ENCODE measurements at places on chromosomes 2 and 18. TPM values are rescaled to one million over a fixed set of nuclear protein-coding genes. Genes with fewer than 3 reads are reported as not detected.
A peak's percentile ranks its signal among the peaks of the same experiment; 100 is the strongest.

NT5C1B gene
- not detected for total RNA-seq

C2orf76 gene
- 5.2 TPM for total RNA-seq

- no peak for DNase-seq
Measured at GRCh38 chr2:181070119-181070835, 89.9 kb downstream of the UBE2E3 start.

DNA sequence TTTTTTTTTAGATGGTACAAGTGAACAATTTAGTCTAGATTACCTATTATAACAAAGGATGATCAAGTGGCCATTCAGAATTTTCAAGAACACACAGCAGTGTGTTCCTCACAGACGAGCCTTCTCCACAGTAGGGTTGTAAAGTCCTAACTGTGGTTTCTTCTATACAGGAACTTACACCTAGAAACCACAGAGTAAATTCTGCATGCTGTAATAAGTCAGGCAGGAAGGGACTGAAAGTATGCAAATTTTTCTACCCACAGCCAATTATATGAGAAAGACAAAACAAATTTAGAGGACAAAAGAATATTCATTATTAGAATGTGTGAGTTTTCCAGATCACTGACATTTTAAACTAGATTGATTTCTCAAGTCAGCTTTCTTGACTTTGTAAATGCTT lies 99.5 kb downstream of the RBMS1 start:
- no peak for DNase-seq

DNA sequence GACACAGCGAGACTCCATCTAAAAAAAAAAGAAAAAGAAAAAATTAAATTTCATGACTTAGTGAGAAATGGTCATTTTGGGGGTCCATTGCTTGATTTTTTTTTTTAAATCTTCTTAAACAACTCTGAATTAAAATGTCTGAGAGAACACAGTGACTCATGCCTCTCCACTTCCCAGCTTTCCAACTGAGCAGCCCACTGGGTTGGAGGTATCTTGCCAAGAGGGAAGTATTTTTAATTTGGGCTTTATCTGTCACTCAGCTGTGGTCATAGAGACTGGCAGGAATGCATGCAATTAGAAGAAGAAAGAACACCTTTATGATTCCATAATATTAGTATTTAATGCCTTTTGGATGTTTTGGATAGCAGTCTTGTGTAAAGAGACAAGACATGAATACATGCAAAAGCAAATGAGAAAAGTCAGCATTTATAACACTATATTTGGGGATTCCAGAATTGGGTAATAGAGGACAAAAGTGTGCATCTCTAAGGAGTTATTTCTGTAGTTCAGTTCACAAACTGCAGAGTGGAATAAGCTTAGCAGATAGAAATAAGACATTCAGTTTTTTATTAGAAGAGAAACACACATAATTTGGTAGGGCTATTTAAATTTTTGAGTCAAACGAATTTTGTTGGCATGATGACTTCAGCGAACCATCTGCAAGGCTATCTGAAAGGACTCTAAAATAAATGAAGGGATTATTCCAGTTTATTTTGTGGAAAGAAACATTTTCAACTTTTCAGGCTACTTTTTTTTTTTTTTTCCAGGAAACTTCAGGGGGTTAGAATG lies 254.8 kb downstream of the TGIF1 start:
- DNase-seq, result no peak

DNA sequence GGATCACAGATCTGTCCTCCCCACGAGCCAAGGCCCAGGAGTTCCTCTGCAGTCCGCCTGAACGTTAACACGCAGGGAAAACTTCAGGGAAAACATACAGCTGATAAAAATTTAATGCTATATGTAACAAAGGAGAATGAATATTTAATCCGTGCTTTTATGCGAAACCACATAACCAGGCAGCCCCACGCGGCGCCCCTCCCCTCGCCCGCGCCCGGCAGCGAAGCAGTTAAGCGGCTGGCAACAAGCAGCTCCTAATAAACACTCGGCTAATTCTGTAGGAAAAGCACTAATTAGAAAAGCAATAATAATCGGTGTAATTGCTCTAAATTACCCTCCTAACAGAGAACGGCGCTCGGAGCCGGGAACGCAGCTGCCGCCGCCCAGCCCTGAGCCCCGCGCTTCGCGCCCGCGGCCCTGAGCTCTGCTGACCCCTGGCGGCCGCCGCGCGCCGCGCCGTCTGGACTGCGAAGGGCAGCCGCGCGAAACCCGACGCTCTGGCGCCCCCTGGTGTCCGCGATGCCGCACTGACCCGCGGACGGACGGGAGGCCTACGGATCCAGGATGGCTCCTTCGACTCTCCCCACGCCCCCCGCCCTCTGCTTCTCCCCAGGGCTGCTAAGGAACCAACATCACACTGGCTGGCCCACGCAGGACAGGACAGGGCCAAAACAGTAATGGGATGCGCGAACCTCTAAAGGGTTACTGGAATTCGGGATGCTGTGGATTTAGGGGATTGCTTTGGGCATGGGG lies 181.4 kb downstream of the SMAD2 start:
- peak; percentile 84 for DNase-seq

GRCh38 chr2:46872902-46873603 lies 42.6 kb downstream of the MCFD2 start:
- no peak for DNase-seq

GRCh38 chr2:141468761-141469160 lies 662.1 kb downstream of the LRP1B start:
- no peak for DNase-seq

FAM117B gene
- 3.4 TPM for total RNA-seq
